Pons (tissue), 1 donor: ENCODE measurements at places on chromosomes 5 and 9.

- peak; percentile 18 for DNase-seq
Observed at GRCh38 chr5:56951126-56951945, 587 bp downstream of the MIER3 start.

- DNase-seq, result no peak
Observed at GRCh38 chr5:160150381-160150780, 31.1 kb upstream of the PWWP2A start.

- no peak for DNase-seq
Observed at GRCh38 chr9:87855061-87855460, 27.6 kb upstream of the SPATA31E1 start.

GRCh38 chr5:180401229-180401907, 48.2 kb upstream of the GFPT2 start:
- DNase-seq, result no peak

GRCh38 chr5:32001284-32001683, 172.8 kb downstream of the GOLPH3 start:
- no peak for DNase-seq

GRCh38 chr5:162334944-162335343, 267.4 kb downstream of the GABRG2 start:
- no peak for DNase-seq

DNA sequence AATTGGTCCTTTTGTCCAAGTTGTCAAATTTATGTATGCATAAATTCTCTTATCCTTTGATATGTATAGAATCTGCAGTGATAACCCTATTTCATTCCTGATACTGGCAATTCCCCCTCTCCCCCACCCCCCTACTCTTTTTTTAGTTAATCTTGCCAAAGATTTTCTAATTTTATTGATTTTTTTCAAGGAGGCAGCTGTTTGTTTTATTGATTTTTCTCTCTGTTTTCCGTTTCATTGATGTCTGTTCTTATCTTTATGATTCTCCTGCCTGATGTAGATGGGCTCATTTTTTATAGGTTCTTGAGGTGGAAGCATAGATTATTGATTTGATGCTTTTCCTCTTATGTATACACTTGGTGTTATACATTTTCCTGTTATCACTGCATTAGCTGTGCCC, 34.4 kb downstream of the SMC5 start:
- no peak for DNase-seq

GRCh38 chr5:56290378-56291078, 57.4 kb upstream of the ANKRD55 start:
- DNase-seq, result no peak

DNA sequence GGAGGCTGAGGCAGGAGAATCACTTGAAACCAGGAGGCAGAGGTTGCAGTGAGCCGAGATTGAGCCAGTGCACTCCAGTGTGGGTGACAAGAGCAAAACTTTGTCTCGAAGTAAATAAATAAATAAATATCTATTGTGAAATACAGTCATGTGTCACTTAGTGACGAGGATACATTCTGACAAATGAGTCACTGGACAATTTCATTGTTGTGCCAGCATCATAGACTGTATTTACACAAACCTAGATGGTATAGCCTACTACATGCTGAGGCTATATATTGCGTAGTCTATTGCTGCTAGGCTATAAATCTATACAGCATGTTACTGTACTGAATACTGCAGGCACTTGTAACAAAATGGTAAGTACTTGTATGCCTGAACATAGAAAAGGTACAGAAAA, 61.1 kb upstream of the CCL21 start:
- no peak for DNase-seq

GRCh38 chr9:6567140-6567591, 78.4 kb downstream of the GLDC start:
- peak; percentile 88 for DNase-seq
